MV-4-11 (cell line): ENCODE measurements at places on chromosomes 5 and 9.

DNA sequence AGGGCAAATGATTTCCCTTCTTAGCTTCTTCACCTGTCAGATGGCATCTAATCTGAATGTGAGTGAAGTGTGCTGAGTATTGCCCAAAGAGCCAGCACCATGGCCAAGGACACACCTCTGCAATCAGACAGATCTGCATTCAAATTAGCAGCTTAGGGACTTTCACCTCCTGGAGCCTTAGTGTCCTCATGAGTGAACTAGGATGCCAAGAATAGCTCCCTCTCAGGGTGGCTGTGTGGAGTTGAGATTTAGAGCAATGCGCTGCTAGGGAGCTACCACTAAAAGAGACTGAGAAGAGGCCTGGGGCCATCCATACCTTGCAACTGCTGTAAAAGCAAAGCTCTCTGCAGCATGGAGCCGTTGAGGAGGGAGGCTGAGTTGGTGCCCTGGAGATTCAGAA lies 1.4 kb downstream of the CIZ1 start:
- no peak for DNase-seq

- DNase-seq = no peak
Measured at GRCh38 chr9:99523838-99524237, 297.8 kb upstream of the NR4A3 start.

GRCh38 chr5:158820891-158821290 lies 278.8 kb downstream of the EBF1 start:
- DNase-seq = no peak

DNA sequence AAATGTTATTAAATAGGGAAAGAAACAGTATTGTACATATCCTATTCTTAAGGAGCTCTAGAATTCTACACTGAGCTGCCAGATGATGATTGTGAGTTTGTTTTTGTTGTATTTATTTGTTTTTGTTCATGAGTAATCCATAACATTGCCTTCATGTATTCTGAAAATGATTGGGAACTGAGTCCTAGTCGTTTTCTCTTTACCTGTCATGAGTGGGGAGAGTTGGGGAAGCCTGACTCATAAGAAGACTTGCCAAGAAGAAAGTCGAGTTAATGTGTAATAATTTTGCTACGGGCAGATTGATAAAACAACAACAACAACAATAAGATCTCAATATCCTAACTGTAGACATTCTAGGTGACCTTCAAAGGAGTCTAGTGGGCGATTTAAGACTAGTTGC lies 103.8 kb downstream of the ANKRD55 start:
- no peak for DNase-seq

DNA sequence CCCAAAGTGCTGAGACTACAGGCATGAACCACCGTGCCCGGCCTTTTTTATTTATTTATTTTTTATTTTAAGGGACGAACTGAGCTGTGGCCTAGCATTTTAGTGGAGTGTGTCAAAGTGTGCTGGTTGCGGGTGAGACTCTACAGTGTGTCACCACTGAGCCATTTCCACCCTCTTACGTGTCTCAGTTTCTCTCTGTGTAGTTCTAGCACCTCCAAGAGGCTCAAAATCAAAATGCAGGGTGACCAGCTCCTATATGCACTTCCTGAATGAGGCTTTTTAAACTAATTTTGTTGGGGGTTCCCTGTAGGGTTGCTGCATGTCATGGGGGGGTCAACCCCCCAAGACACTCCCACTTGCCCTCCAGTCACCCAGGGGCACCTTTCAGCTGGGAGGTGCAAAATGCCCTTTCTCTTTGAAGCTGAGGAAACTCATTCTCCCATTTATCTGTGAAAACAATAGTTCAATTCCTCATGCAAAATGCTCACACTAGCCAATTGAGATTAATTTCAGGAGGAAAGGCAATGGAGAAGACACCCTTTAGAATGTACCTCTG lies 69.3 kb downstream of the COL15A1 start:
- no peak for DNase-seq

DNA sequence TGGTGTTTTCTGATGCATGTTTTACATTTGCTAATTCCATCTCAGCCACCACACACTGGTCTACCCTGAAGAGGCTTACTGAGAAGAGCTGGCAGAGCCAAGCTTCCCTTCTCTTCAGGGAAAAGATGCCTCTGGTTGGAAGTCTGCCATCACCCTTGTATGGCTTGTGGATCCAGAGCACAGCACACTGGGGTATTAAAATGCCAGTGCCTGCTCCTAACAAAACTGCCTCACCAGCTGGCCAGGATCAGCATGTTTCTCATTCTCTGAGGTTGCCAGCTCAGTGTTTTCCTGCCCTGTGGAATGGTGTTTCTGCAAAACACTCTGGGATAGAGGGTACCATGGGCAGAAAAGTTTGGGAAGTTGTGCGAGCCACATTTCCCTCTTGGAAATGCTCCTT lies 31.6 kb upstream of the ZNF618 start:
- DNase-seq = no peak

- DNase-seq = no peak
Measured at GRCh38 chr5:38891563-38891962, 45.8 kb downstream of the OSMR start.

DNA sequence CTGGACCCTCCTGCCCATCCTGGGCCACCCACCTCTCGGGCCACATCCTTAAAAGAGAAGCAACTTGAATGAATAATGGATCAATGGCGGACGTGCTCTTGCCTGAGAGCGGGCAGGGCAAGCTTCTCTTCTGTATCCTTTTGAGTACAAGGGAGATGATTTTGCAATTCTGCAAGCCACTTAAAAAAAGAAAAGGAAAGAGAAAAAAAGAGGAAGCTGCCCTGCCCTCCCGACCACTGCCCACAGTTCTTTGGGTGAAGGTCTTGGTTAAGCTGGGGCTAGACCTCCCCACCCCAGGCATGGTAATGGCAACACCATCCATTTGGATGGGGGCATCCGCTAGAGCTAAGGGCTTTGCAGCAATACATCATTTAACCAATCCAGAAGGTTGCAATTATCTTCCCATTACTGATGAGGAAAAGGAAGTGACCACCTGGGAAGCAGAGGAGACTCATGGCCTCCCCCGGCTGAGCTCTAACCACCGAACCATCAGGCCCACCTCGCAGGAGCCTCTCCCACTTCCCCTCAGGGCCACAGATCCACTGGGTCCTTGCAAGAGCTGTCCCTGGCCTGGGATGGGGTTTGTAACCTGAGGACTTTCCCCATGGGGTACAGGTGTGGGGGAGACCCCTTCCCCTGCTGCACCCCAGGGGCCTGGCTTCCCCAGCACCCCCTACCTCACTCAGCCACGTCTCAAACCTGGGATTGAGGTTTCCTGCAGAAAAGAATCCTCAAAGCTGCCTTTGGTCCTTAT lies 27.8 kb upstream of the LAMC3 start:
- peak; percentile 95 for DNase-seq

GRCh38 chr9:94645901-94646300 lies 6.6 kb upstream of the FBP1 start:
- DNase-seq = no peak

GRCh38 chr5:88419931-88420330 lies 151.3 kb upstream of the TMEM161B start:
- no peak for DNase-seq

- DNase-seq = no peak
Measured at GRCh38 chr5:96079075-96079474, 117.4 kb upstream of the ELL2 start.

- peak; percentile 2 for DNase-seq
Measured at GRCh38 chr5:179160584-179160983, 100.4 kb downstream of the ZNF354C start.

DNA sequence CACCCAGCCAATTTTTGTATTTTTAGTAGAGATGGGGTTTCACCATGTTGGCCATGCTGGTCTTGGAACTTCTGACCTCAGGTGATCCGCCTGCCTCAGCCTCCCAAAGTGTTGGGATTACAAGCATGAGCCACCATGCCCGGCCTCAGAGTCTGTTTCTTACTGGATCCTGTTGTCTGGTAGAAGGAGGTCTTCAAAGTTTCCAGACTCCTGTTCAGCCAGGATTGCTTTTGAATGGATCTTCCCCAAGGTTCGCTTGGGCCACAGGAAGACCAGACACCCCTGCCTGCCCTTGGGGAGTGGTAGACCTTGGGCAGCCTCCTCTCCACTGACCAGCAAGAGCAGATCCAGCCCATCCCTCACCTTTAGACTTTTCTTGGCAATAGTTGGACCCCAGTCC lies 7.6 kb upstream of the LCN2 start:
- no peak for DNase-seq

GRCh38 chr5:151071848-151072629 lies 8.8 kb downstream of the TNIP1 start:
- DNase-seq = no peak

- no peak for DNase-seq
Measured at GRCh38 chr9:1416261-1416660, 366.1 kb downstream of the DMRT2 start.

GRCh38 chr9:38185647-38186403 lies 116.8 kb upstream of the SHB start:
- no peak for DNase-seq

DNA sequence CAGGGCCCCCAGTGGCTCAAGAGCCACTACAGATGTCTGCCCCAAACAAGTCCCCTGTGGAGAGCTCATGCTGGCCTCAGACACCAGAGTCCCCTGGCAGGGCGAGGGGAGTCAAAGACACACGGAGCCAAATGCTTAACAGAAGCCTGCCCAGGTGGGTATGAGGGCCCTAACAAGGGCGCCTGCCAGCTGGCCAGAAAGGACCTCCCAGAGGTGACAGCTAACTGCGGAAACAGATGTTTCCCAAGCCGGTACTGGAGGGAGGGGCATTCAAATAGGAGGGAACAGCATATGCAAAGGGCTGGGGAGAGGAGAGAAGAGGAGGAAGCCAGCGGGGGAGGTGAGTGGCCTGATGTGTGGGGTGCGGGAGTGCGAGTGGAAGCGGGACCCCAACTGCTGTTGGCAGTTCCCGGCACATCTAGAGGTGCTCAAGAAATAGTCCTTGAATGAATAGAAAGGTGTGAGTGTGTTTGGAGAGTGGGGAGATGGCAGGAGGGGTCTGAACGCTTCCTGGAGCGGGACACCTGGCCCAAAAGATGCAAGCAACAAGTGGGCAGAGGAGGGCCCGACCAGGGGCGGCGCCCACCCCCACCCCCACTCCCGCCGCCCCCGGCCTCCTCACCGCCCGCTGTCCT lies 824 bp downstream of the MXD3 start:
- peak; percentile 66 for DNase-seq

DNA sequence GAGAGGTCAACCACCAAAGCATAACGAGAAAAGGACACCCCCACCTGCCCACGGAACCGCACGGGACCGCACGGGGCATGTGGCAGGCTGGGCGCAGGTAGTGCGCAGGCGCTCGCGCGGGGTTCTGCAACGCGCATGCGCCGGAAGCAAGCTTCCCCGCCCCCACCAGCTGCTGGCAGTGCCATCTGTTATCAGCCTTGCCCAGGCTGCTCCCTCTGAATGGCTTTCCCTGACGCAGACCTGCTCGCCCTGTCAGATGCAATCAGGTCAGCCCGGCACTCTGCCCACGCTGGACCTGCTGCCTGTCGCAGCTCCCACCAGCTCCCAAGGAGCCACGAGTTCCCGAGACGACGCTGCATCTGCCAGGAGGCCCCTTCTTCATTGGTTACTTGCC lies 22.8 kb downstream of the PTCH1 start:
- no peak for DNase-seq

DNA sequence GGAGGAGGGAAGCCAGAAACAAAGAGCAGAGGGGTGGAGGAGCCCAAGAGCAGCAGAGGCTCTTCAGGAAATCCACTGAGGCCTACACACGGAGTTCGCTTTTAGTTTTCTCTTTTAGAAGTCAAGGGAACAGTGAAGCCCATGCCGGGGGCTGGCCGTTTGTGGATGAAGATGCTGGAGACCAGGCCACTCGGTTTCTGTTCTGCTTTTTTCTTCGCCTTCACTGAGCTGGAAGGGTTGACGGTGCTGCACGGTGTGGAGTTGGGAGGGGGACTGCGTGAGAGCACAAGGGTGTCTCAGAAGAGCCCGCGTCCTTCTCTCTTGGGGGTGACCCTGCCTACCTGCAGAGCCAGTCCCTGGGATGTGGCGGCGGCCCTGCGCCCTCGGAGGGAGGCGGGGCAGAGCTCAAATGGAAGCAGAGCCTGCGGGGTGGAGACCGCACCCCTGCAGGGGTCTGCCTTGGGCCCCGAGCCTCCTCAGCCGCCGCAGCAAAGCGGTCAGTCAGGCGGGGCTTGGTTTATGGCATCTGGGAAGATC lies 68.5 kb upstream of the CACNA1B start:
- peak; percentile 83 for DNase-seq

- peak; percentile 41 for DNase-seq
Measured at GRCh38 chr9:109101810-109102209, 17.9 kb downstream of the TMEM245 start.

GRCh38 chr5:154627698-154628678 lies 127.2 kb upstream of the LARP1 start:
- DNase-seq = no peak

GRCh38 chr5:127969651-127970050 lies 113.9 kb upstream of the SLC12A2 start:
- DNase-seq = no peak

DNA sequence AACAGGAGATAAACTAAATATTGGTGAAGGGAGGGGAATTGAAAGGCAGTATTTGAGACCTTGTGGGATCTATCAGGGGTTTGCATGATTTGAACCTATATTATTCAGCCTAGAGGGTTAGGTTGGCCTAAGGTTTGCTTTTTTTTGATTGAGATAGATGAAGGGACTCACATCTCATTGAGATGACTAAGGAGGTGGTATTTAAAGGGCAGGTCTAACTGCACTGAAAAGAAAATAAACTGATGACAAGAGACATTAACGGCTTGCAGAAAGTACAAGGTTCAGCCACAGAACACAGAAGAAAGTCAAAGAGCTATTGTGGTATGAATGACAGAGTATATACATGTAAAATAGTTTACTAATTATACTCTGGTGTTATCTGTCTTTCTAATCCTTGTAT lies 412.7 kb downstream of the CDH10 start:
- no peak for DNase-seq

- no peak for DNase-seq
Measured at GRCh38 chr5:169192536-169192935, 108.4 kb downstream of the SLIT3 start.

DNA sequence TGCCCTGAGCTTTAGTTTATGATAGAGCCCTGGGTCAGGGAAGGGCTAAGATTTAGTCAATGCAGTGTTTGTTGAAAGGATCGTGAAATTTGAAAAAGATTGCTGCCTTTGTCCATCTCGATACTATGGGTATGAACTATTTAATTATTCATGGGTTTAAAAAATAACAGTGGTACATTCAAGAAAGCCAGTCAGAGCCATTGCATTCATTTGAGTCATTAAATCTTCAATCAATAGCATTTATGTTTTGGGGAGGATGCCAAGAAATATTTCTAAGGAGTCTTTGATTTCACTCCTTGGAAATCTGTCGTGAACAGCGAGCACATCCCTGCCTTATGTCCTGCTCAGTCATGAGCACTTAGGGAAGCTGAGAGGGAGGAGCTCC lies 54.4 kb upstream of the LRRTM2 start:
- no peak for DNase-seq

DNA sequence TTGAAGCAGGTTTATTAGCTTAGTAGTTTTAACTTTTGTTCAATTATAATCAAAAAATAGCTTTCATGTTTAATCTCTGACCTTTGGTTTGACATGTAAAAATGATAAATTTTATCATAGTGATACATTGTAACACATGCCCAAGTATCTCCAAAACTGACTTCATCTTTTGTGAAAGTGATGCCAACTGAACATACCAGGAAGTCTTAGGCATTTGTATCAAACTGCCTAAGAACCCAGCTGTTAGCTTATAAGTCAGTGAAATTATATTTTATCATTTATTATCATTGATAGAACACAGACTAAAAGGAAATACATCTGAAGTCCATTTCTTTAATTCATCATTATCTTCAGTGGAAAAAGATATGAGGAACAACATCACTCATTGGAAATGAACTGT lies 39.1 kb downstream of the NIPBL start:
- no peak for DNase-seq

GRCh38 chr9:89991204-89991790 lies 386.5 kb downstream of the GADD45G start:
- DNase-seq = no peak
